Stimulated activated CD4-positive, alpha-beta T cell treated with anti-CD3 and anti-CD28 coated beads, TNF-alpha, amount 100 ng/mL, for 4 hours (primary cell): ENCODE measurements at places on chromosomes 12 and 14.
A peak's percentile ranks its signal among the peaks of the same experiment; 100 is the strongest.

DNA sequence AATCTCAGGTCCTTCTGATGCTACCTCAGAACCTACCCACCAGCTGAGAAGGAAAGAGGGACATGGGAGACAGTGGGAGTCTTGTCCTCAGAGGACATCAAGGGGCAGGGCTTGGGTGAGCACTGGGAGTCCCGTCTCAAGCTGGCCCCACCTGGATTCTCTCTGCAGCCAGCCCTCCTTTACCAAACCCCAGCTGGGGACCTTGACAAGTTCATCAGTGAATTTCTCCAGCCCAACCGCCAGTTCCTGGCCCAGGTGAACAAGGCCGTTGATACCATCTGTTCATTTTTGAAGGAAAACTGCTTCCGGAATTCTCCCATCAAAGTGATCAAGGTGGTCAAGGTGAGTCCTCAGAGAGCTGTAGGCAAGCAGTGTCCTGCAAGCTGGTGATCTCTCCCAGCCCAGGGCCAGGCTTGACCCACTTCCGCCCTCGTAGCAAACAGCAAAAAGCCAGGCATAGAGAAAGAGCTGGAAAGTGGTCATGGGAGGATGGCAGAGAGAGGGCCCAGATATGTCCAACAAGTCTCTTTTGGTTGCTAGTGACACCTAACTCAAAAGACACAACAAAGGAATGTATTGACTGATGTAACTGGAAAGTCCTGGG, 14.2 kb upstream of the OAS2 start:
- DNase-seq, result no peak

DNA sequence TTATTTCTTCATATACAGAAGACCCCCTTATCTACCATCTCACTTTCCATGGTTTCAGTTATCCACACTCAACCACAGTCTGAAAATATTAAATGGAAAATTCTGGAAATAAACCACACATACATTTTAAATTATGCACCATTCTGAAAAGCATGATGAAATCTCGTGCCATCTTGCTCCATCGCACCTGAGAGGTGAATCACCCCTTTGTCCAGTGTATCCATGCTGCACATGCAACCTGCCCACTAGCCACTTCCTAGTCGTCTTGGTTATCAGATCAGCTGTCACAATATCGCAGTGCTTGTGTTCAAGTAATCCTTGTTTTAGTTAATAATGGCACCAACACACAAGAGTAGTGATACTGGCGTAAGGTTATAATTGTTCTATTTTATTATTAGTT, 145.7 kb downstream of the C12orf42 start:
- no peak for DNase-seq

DNA sequence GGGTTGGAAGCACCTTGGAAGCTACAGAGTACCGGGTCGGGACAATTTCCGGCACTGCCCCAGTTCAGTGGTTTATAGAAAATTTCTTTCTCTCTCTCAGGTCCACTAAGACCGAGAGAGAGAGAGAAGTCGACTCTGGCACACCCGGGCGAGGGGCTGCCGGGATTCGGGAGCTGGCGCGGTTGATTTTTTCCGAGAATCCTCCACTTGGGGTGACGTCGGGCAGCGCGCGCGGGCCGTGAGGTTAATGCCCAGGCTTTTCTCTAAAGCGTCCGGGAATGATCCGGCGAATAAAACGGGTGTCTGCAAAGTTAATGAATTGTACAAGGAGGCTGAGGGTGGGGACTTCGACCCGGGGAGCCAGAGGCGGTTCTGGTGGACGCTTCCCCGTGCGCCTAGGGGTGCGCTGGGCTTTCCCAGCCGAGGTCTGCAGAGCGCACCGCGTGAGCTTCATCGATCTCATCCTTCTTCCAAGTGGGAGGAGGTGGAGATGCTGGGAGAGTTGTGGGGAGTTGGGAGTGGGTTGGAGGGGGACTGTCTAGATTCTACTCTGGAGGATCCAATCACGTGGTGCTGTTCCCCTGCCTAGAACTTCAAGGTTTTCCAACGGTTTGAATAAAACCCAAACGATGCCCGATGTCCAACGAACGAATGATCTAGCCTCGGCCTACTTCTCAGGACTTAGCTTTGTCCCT, 51.9 kb upstream of the TBX3 start:
- no peak for DNase-seq

- DNase-seq, result no peak
Observed at GRCh38 chr12:95057424-95057823, 16.0 kb downstream of the NR2C1 start.

- no peak for DNase-seq
Observed at GRCh38 chr12:54128416-54128815, 60.4 kb downstream of the SMUG1 start.

DNA sequence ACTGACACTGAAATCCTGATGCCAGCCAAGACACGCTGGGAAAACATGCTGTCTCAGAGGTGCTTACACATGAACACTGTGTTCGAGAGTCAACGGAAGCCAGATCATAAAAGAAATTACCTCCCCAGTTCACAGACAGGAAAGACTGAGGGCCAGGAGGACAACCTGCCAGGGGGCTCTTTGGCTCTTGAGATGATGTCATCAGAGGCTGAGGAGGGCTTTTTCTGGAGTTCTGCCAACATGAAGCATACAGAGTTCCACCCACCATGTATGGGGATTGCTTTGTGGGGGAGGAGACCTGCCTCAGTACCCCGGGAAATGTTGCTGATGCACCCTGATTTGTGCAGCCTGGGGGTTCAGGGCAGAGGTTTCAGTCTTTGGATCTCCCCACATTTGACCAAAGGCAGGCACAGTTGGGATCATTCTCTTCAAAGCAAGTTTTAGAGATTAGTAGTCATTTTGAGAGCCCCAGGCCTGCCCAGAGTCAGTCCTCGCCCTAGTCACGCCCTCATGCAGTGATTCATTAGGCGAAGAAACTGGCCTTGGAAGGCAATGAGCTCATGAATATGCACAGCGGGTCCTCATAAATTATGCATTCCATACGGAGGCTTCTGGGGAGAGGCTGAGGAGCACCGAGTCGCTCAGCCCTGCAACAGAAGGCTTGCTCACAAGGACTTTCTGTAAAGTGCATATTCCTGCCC, 34.9 kb upstream of the EML1 start:
- DNase-seq, result no peak

DNA sequence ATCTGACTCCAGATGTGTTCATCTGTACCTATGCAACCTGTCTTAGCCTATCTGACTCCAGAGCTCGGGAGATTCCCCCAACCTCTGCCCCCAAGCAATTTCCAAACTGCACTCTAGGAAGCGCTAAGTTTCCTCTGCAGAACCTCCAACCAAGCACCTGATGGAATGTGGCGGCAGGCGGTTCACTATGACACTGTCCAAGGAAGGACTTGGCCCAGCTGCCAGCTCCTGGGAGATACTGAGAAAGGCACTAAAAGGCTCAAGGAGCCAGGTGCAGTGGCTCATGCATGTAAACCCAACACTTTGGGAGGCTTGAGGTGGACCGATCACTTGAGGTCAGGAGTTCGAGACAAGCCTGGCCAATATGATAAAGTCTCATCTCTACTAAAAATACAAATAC, 244.0 kb downstream of the BCL11B start:
- no peak for DNase-seq

DNA sequence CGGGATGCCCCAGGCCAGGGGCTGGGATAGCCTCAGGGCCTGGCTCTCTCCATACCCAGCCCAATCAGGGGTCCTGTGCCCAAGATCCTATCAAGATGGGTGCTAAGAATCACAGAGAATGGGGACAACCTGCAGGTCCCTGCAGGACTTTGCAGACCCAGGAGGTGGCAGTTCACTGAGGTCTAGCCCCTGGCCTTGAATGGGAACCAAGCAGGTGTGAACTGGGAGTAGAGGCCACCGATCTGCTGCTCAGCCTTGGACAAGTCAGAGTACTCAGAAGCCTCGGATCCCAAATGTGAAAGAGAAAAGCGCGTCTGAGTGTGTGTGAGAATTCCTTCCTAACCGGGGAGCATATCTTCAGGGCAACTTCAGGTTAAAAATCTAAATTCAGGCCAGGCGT, 76.2 kb downstream of the ARL6IP4 start:
- no peak for DNase-seq

GRCh38 chr14:68250927-68251768, 431.6 kb downstream of the RAD51B start:
- no peak for DNase-seq

GRCh38 chr14:50003213-50004021, 110.5 kb downstream of the ARF6 start:
- DNase-seq, result peak; percentile 41

DNA sequence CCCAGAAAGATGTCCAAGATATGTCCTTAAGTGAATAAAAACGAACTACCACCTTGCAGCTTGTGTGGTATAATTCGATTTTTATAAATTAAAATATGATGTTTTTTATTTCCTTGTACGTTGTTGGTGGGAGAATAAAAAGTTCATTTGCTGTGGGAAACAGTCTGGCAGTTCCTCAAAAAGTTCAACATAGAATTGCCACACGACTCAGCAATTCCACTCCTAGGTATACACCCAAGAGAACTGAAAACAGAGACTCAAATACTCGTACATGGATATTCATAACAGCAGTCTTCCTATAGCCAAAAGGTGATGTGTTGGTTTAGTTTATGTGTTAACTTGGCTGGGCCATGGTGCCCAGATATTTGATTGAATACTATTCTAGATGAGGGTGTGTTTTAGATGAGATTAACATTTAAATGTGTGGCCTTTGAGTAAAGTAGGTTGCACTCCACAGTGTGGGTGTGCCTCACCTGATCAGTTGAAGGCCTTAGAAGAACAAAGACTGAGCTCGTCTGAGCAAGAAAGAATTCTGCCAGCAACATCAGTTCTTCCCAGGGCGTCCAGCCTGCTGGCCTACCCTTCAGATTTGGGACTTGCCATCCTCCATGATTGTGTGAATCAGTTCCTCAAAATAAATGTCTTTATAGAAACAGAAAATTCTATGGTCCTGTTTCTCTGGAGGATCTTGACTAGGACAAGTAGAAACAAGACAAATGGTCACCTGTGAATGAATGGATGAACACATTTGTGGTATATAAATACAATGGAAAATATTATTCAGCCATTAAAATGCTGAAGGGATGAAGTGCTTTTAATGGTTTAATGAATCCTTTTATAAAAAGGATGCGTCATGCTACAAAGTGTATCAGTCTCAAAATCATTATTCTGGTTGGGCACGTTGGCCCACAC, 5.1 kb upstream of the DENR start:
- DNase-seq, result no peak

GRCh38 chr12:113236539-113237399, 15.5 kb downstream of the TPCN1 start:
- DNase-seq, result no peak

- no peak for DNase-seq
Observed at GRCh38 chr12:11534064-11534463, 115.4 kb upstream of the ETV6 start.

GRCh38 chr12:80498059-80498728, 54.2 kb downstream of the PTPRQ start:
- no peak for DNase-seq

DNA sequence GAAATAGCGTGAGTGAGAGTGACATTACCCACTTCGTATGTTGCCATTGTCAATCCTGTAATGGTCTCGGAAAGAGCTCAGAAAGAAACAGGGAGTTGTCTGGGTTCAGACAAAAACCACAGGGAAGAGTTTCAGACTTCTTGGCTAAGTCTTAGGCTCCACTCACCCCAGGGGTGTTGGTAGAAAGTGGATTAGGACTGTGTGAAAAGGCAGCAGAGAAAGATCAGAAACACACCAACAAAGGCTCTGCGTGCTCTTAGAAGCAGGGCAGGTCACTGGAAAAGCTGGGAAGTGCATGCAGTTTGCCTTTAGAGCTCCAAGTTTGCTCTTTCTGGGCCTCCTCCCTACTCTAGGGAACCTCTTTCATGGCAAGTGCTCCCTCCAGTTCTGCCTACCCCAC, 106.1 kb upstream of the PLXNC1 start:
- no peak for DNase-seq

- DNase-seq, result no peak
Observed at GRCh38 chr12:45010059-45010458, 40.8 kb downstream of the DBX2 start.

DNA sequence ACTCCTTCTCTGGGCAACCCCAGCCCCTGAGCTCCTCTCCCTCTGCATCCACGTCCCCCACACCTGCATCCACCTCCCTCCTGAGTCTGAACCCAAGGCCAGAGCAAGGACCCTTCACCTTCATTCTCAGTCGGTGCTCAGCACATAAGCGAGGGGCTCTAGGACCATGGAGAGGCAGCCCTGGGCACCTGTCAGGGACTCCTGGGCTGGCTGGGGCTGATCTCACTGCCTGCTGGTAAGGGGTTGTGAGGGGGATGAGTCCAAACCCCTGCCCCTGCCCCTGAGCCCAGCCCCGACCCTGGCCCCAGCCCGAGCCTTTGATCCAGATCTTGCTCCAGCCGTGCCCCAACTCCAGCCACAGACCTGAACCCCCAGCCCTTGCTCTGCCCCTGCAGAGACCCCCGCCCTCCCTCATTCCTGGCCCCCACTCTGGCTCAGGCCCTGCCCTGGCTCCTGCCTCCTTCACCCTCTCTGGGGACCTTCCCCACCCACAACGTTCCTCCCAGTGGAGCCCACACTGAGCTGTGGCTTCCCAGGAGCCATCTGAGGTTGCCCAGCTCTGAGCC, 888 bp upstream of the CCDC197 start:
- DNase-seq, result no peak

GRCh38 chr12:98758331-98758730, 113.2 kb downstream of the APAF1 start:
- DNase-seq, result no peak

- DNase-seq, result no peak
Observed at GRCh38 chr12:64010069-64010686, 165.7 kb downstream of the SRGAP1 start.

DNA sequence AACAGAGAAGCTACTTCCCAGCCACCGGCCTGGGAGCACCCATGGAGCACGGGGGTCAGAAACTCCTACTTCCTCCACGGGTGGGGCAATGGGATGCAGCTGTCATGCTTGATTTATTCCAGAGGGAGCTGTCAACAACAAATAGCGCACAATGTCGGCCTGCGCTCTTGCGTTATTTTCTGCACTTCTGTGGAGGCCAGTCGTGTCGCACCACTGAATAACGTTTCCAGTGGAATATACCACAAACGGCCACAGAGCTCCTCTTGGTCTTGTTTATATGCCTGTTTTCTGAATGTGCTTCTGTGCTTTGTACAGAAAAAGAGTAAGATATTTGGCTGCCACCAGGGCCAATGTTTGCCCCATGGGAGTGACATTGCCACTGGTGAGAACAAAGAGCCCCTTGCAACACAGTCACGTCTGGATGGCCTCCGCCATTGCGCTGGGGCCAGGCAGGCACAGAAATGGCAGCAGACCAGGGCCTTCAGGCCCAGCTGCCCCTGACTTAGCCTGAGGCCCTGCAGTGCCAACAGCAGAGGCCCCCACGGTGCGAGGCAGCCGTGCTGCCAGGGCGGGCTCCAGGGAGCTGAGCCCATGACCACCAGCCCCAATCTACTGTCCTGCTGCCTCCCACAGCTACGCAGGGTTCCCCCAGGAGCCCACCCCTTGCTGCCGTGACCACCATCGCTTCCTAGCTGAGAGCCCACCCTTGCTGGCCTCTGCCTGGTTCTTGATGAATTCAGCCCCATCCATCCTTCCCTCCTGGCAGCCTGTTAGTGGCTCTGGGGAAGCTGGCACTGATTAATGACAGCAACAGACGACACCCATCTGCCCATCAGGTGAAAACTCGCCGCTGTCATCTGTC, 28.9 kb upstream of the TMEM179 start:
- DNase-seq, result no peak
